ENCODE measurements at places on chromosomes 1 and 21.

DNA sequence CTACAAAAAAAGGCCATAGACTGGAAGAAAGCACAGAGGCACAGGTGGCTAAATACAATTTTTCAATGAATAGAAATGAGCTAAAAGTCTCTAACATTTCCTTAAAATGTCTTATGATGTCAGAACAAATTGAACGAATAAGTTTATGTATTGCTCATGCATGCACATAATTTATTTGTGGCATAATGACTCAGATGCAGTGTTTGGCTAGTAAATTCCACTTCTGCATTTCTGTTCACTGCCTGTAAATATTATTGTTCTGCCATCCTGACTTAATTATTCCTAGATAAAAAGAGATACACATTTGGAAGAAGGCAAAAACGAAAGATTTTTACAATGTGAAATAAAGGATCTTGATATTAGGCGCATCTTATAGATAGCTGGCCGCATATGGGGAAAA, 26.6 kb upstream of the EXO1 start:
- no peak for DNase-seq

GRCh38 chr1:196649990-196650389, 1.9 kb upstream of the CFH start:
- no peak for DNase-seq

DNA sequence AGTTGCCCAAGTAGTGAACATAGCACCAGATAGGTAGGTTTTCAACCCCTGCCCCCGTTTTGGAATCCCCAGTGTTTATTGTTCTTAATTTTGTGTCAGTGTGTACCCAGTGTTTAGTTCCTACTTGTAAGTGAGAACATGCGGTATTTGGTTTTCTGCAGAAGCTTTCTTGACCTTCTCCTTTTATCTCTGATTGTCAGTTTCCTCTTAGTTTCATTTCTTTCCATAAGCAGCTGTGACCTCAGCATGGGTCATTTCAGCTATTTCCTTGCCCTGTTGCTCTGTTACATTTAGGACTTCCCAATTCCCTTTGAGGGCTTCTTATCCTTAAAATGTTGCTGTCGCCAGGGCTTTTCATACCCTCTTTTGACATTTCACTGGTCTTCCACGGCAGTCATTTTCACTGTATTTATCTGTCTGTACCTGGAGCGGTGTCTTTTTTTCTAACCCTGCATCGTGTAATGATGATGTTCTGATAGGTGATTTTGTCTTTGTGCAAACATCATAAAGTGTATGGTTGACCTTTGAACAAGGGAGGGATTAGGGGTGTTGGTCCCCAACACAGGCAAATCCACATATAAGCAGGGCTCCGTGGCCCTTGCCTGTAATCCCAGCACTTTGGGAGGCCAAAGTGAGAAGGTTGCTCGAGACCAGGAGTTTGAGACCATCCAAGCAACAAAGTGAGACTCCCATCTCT, 15.0 kb downstream of the ITSN1 start:
- no peak for DNase-seq

GRCh38 chr1:229942501-229942900, 124.5 kb upstream of the GALNT2 start:
- DNase-seq, result no peak

GRCh38 chr1:189431447-189431846, 1046.2 kb downstream of the BRINP3 start:
- DNase-seq, result no peak

DNA sequence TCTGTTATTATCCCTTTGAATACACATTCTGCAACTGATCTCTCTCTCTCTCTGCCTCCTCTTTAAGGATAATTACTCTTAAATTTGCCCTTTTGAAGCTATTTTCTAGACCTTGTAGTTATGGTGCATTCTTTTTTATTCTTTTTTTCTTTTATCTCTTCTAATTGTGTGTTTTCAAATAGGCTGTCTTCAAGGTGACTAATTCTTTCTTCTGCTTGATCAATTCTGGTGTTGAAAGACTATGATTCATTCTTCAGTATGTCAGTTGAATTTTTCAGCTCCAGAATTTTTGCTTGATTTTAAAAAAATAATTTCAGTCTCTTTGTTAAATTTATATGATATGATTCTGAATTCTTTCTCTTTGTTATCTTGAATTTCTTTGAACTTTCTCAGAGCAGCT, 95.6 kb upstream of the GPR52 start:
- no peak for DNase-seq

DNA sequence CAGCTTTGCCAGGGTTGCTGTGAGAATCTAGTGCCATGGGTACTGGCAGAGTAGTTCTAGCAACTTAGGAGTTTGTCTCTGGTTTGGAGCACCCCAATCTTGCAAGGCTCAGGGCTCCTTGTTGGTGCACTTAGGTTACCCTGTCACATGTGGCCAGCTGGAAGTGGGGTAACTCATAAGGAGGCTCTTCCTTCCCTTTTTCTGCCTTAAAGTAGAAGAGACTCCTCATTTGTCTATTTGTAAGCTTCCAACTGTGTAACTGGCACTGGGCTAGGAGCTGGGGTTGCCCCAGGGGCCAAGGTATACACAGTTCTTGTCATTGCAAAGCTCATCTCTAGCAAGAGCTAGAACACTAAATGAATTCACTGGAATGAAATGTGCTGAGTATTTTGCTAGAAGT, 10.6 kb downstream of the MROH7 start:
- DNase-seq, result no peak

GRCh38 chr1:93651695-93652094, 29.9 kb downstream of the BCAR3 start:
- DNase-seq, result no peak

GRCh38 chr1:67803380-67804279, 29.6 kb downstream of the GNG12 start:
- DNase-seq, result no peak

DNA sequence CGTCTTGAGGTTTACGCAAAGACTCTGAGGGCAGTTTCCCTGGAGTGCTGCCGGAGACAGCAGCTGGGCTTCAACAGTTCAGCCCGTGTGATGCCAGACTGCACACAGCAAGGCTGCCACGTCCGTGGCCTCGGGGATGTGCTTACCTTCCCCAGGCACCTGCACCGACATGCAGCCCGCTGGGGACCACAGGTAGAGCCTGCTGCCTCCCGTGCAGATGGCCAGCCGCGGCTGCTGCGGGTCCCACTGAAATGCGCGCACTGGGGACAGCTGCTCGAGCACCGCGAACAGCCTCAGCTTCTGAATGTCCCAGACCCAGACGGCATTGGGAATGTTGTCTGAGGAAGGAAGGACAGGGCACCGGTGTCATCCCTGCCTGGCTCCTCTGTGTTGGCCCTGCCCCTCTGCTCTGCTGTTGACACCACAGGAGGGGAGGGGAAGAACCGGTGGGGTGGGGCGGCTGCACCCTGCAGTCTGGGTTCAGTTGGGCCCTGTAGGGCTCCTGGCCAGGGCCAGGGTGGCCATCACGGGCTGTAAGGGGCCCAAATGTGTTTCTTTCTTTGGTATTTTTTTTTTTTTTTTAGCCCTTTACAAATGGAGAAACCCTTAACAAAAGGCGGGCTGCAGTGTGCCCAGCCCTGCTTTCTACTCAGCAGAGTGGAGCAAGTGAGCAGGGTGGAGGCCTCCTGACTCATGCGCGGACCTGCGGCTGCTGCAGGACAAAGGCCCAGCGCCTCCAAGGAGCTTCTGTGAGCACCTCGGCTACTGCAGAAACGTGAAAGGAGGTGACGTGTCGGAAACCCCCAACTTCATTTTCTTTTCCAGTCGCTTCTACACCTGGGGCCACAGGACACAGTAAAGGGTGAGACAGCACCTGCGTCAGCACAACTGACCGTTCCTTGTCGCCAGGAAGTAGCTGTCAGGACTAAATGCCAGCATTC, 6.8 kb downstream of the TPRG1L start:
- no peak for DNase-seq

DNA sequence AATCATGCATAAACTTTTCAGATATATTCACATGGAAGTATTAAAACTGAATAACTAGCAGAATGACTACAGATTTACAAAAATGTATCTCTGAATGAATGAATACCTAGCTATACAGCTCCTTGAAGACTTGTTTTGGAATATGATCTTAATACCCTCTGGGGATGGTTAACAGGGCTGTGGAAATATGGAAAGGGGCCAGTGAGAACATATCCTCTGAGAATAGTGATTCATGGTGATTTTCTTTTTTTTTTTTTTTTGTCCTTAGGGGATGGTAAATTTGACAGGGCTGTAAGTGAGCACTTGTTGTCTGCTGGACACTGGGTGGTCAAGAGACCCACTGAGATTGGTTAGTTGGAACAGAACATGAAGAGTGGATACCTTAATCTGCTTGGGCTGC, 80.7 kb upstream of the HP1BP3 start:
- no peak for DNase-seq

- no peak for DNase-seq
Measured at GRCh38 chr1:110688514-110688913, 13.8 kb upstream of the KCNA3 start.

- DNase-seq, result no peak
Measured at GRCh38 chr1:89361681-89362080, 2.2 kb upstream of the GBP6 start.

DNA sequence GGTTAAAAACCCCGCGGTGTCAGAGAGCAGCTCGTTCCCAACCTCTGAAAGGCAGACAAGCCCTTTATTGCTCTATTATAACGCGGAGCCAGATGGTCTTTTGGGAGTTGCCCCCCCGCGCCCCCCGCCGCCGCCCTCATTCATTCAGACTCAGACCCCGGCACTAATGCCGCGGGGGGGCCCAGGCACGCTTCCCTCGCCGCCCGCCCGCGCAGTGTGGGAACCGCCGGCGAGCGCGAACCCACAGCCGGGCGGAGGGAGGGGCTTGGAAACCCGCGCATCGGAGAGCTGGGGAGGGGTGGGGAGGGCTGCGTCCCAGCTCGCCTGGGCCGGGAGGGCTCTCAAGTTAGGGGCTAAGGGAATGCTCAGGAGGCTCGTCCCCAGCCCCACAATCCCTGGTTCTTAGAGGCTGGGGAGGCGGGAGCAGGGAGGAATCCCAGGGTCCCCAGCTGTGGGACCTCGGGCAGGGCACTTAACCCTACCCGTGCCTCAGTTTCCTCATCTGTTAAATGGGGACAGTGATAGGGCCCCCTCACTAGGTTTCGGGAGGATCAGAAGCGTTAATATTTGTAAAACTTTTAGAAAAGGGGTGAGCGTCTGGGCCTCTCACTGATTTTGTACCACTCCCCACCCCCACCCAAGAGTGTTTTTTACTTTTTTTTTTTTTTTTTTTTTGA, 10.9 kb upstream of the HES5 start:
- no peak for DNase-seq

DNA sequence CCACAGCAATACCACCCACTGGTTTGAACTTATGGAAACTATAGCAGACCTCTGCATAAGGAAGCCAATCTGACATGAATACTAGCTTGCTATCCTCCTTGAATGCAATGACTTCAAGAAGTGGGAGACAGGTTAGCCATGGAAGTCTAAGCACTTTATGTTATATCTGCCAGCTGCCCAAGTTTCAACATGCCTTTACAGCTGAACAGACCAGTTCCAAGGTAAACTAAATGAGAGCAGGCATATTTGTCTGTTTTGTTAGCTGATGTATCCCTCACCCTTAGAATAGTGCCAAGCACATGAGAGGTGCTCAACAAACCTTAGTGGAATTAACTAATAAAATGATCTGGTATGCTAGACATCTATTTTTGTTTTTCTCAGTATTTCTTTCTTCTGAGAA, 65.1 kb downstream of the ALG14 start:
- no peak for DNase-seq

- DNase-seq, result peak; percentile 42
Measured at GRCh38 chr1:161092621-161093028, 3.3 kb upstream of the NECTIN4 start.

- DNase-seq, result no peak
Measured at GRCh38 chr1:204725821-204726448, 40.4 kb upstream of the LRRN2 start.

DNA sequence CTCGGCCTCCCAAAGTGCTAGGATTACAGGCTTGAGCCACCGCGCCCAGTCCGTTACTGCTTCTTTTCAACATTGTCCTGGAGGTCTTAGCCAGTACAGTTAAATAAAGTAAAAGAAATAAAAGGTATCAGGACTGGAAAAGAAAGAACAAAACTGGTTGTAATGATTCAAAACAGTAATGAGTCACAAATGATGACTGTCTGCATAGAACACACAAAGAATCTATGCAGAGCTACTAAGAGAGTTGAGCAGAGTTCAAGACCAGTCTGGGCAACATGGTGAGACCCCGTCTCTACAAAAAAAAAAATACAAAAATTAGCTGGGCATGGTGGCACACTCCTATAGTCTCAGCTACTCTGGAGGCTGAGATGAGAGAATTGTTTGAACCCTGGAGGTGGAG, 23.4 kb downstream of the BCAR3 start:
- DNase-seq, result no peak

GRCh38 chr1:110021285-110021684, 13.1 kb upstream of the STRIP1 start:
- no peak for DNase-seq

- no peak for DNase-seq
Measured at GRCh38 chr1:12075195-12076114, 12.4 kb downstream of the TNFRSF8 start.
